ENCODE measurements at places on chromosomes 3 and 15.

DNA sequence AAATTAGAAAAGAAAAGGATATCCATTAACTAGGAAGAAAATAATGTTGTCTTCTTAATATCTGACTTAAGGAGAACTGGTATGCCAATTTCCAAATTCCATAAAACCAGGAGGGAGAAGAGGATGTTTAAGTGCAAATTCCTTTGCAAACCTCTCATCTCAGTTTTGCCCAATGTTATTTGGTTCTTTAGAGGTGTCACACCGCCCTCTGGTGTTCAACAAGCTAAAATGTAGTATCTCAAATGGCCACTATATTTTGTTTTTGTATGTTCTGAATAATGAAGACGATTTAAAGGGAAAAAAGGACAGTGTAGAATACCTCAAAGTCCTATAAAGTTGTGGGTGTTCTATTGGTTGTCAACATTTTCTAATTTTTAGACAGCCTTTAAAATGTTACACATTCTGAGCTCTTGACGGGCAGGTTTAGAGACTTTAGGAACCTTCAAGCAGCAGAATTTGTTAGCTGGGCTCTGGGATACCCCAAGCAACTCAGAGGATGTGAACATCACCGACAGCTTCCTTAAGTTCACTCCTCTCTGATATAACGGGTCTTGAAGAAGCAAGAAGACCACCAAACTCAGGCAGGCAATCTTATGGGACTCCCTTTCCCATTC, 458.3 kb downstream of the MFSD1 start:
- peak; percentile 71 for DNase-seq

DNA sequence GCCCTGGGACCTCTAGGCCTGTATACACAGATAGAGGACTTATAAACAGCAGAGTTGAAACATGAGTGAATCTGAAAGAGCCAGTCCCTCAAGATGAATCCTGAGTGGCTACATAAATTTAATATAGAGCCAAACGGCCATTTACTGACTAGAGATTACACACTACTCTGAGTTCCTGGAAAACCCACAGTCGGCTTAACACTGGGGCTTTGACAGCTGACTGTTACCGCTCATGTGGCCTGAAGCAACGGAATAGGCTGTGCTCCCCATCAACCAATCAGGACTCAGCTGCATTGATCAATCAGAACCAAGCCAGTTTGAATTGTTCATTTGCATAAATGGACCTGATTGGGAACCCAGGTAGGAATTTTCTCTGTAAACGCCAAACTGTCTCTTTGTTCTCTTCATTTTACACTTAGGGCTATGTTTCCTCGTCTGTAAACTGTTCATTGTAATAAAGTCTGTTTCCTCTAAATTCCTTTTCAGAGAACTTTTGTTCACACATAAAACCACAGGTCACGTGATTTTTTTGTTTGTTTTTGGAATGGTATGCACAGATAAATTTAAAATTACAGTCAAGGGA, 40.5 kb downstream of the CCNL1 start:
- DNase-seq = no peak

DNA sequence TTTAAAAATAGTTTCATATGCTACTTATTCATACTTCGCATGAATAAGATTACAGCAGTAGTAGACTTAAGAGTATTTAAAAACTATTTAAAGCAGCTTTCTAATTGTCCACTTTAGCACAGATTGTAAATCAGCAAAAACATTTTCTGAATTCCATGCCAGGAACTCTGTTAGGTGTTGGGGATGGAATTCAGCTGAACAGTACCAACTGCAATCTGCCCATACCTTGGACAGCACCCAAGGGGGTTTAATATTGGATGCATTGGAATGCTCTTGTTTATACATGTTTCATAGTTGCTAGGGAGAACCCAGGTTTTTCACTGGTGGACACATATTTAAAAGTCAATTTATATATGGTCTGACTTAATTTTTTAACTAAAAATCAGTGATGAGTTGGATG, 74.8 kb downstream of the PPM1L start:
- no peak for DNase-seq

GRCh38 chr3:82461049-82461889, 699.8 kb upstream of the GBE1 start:
- DNase-seq = peak; percentile 15

- DNase-seq = peak; percentile 10
Observed at GRCh38 chr3:149145356-149145755, 15.9 kb downstream of the HPS3 start.

GRCh38 chr3:53775834-53776251, 70.4 kb downstream of the CHDH start:
- no peak for DNase-seq

DNA sequence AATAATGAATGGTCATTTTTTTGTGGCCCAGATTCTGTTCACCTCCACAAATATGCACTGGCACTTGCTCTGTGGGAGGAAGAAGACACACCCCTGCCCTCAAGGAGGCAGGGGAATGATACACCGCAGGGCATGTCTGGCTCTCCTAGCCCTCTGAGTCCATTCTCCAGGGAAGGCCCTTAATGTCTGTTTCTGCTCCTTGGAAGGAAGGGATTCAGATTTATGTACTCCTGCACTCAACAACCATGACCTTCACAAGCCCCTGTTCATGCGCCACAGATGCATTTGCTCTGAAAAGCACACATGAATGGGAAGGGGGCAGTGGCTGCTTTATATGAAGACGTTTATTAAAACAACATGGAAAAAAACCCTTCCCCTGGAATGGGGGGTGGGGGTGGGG, 333.8 kb downstream of the EPHB1 start:
- no peak for DNase-seq

GRCh38 chr3:79297245-79297960, 470.4 kb downstream of the ROBO1 start:
- no peak for DNase-seq

DNA sequence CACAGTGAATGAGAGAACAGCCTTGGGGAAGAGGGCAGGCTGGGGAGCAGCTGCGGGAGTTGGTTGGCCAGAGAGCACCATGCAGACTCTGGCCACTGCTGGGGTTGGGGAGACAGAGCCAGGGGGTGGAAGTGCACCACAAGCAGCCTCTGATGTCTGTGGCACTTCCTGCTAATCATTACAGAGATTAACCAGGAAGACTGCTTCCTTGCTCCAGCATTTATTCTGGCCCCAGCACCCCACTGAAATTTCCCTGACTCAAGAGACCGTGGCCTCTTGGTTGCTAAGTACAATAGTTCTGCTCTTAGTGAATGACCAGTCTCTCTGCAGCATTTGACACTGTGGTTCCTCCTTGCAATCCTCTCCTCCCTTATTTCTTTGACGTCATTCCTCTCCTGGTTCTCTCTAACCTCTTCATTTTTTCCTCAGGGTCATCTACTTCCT, 266.2 kb upstream of the ROPN1 start:
- DNase-seq = no peak

DNA sequence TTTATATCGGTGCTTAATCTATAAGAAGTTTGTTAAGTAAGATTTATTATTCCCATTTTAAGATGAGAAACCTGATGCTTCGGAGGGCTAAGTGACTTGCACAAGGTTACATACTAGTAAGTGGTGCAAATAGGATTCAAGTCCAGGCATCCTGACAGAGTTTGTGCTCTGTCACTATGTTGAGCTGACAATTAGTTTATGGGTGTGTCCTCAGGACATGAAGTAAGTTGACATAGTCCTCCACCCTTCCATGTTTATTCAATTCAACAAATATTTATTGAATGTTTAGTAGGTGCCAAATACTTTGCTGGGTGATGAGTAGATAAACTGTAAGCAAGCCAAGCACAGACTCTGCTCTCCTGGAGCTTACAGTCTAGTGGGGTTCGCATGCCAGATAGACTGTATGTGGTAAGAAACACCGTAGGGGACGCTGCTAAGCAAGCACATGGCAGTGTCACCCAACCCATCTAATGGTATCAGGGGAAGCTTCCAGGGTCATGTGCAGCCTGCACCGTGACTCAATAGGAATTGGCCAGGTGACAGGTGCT, 342.7 kb upstream of the SATB1 start:
- DNase-seq = no peak

GRCh38 chr3:120560304-120561250, 35.6 kb upstream of the NDUFB4 start:
- DNase-seq = no peak

DNA sequence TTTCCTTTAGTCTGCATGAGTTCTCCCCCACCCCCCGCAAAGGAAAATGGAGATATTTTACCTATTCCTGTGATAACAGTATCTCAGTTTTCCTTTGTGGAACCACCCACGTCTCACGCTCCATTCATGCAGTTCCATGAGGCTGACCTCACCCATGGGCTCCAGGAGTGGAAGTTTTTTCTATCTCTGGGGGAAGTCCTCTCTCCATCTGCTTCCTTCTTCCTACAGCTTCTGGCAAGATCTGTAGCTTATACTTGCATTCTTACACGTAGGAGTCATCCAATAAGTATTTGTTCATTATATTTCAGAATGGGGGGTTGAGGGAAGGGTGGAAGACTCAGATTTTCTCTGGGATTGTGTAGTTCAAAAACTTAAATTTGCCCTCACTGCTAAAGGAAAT, 5.8 kb upstream of the GLCE start:
- DNase-seq = no peak

GRCh38 chr15:62809968-62810260, 232.6 kb upstream of the TPM1 start:
- no peak for DNase-seq

DNA sequence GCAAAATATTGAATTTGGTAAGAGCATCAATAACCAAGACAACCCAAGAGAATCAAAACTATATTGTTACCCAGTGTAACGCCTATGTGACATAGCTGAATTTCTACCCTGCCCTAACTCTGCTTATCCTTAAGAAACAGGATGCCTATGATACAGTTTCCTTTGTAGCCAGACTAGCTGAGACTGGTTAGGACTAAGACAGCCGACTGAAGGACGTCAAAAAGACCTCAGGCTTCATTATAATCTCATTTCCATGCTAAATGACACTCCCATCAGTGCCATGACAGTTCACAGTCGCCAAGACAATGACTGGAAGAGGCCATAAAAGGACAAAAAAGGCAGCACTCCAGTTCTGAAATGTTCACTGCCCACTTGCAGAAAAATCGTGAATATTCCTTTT, 66.8 kb downstream of the GBE1 start:
- DNase-seq = no peak

DNA sequence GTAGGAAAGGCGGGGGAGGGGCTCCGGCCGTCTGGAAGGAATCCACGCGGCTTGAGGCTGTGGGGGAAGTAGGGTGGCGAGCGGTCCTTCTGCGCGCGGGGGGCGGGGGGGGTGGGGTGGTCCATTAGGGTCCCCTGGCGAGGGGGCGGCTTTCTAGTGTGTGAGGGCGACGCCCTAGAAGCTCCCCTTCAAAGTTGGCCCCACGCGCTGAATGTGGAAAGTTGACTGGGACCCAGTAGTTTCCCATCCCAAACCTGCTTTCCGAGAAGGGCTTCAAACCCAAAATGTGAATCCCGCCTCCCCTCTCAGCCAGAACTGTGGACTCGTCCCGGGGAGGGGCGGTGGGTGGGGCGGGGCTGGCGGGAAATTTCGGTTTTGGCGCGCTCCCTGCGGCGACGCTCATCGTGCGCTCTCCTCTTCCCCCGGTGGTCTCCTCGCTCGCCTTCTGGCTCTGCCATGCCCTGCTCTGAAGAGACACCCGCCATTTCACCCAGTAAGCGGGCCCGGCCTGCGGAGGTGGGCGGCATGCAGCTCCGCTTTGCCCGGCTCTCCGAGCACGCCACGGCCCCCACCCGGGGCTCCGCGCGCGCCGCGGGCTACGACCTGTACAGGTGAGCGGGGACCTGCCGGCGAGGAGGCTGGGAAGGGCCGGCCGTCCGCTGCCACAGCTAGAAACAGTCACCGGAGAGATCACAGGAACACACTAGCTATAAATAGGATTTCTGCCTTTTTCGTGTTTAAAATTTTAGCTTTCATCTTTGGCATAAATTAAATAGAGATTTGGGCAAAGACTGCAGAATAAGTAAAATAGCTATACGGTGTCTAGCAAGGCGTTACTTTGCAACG, 790 bp downstream of the DUT start:
- peak; percentile 86 for DNase-seq

DNA sequence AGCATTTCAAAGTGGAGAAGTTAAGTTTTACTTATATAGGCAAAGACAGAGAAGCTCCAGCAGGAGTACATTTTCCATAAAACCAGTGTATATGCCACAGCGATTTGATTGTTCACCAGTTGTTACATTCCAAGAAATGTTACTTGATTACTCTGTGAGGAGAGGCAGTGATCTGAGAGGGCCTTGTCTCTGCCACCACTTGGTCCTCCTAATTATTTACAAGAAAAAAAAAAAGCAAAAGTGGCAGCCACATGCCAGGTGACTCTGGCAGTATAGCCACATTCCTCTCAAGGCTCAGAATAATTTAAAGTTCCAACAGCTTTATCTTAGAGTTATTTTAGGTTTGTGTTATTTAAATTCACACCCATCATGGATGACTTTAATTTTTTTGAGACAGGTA, 1077.8 kb downstream of the ZPLD1 start:
- no peak for DNase-seq

DNA sequence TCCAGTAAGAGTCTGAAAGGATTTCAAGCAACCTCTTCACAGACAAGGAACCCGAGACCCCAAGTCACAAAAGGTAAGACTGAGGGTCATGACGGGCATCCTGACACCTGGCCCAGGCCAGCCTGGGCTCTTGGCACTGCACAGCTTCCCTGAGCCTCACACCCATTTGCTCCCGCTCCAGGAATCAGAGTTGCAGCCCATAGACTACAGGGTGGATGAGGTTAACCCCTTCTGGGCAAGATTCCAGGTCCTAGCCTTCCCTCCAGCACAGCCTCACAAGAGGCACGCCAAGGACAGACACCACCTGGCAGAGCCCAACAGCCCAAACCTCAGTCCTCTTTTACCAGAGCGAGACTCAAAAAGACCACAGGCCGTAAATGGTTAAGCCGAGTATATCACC, 36.2 kb downstream of the RBPMS2 start:
- DNase-seq = no peak

DNA sequence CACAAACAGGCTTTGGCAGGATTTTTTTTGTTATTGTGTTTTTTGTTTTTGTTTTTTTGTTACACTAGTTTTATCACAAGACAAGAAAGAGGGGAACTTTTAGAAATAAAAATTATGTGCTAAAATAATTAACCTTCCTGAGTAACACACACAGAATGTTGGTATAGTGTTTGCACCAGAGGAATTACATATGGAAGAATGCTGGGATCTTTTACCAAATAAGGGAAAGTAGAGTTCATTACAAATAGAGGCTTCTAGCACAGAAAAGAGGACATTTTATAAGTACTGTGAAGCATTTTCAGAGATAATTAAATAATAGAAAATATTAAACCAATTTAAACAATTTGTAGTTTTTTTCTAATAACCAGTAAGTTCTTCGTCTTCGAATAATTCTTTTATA, 116.0 kb downstream of the IGF1R start:
- DNase-seq = no peak
